ENCODE measurements at places on chromosomes 6 and 20. TPM values are rescaled to one million over a fixed set of nuclear protein-coding genes. Genes with fewer than 3 reads are reported as not detected.

DNA sequence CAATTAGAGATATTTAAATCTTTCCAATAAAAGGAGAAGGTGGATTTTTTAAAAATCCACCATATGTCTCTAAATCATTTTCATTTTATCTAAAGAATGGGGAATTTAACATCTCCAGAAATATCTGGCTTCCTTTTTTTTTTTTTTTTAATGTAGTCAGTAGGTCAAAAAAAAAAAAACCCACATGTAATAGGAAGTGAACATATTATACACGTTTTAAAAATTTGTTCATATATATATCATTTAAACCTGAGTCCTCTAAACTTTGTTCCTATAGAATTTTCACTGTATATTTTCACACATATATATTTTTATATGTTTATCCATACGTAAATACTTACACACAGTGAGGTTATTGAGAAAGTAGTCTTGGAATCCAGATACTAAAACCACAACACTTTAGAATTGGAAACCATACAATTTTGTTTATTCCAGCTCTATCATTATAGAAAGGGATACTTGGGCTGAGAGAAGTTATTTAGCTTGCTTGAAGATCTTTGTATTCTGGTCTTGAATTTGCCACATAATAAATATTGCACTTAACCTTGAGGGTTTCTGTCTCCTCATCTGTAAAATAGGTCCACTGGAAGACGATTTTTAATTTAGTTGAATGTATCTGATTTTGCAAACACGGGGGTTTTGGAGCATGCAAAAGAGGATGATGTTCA lies 62.1 kb upstream of the ZNF217 start:
- DNase-seq: no peak

- no peak for DNase-seq
These were observed 64.9 kb downstream of the CHD6 start for GRCh38 chr20:41553142-41553879.

DNA sequence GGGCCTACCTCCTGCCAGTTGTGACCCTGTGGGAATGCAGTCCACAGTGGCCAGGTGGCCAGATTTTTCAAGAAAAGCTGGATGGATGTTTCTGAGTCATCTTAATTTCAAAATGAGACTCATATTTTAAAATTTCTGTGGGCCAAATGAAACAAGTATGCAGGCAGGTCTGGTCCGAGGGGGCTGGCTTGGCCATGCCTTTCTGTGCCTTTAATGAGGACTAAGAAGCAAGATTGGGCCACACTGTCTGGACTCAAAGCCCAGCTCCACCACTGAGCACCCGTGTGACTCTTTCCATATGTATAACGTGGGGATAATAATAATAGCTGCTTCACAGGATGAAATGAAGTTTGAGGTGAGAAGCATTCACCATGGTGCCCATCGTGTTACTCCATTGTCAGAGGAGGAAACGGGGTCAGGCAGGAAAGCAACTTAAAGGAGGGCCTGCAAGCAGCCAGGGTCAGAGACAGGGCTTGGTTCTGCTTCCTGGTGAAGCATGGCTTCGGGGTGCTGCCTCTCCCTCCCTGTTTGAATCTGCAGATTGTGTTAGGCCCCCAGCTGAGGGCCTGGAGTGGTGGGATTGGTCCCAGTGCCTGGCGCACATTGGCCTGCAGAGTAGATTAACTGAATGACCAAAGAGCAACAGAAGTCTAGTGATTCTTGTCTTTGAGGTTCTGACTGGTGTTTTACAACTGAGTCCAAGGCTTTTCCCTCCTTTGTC lies 3.8 kb downstream of the SOX12 start:
- DNase-seq: no peak

Gene NEURL2
- 6.9 TPM for total RNA-seq

Gene PNLDC1
- total RNA-seq: 0.23 TPM

DNA sequence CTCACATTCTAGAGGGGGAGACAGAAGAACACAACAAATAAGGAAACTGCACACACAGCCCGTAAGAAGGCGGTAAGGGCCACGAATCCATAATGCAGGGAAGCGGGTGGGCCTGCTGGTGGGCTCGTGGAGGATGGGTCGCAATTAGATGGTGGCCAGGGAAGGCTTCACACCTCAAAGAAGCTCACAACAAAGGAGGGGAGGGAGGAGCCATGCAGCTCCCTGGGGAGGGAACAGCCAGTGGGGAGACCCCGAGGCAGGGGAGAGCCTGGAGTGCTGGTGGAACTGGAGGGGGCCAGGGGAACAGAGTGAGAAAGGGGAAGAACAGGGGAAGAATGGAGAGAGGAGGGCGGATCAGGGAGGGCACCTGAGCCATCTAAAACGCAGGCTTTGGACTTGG lies 13.4 kb downstream of the SRC start:
- no peak for DNase-seq

Gene CFB
- 1,916 TPM for total RNA-seq

- no peak for DNase-seq
These were observed 12.1 kb upstream of the REPS1 start for GRCh38 chr6:138999949-139000725.

Measured in left lobe of liver (tissue), 2 donors.